DMS 273 treated with DMSO at 0.1 percent for 48 hours (cell line): ENCODE measurements at places on chromosomes 16 and 17.

GRCh38 chr17:37067555-37068111, 118.9 kb downstream of the AATF start:
- DNase-seq = no peak

- DNase-seq = no peak
Observed at GRCh38 chr17:21286066-21286770, 1.7 kb downstream of the MAP2K3 start.

GRCh38 chr17:28974451-28974850, 23.1 kb upstream of the PHF12 start:
- no peak for DNase-seq

DNA sequence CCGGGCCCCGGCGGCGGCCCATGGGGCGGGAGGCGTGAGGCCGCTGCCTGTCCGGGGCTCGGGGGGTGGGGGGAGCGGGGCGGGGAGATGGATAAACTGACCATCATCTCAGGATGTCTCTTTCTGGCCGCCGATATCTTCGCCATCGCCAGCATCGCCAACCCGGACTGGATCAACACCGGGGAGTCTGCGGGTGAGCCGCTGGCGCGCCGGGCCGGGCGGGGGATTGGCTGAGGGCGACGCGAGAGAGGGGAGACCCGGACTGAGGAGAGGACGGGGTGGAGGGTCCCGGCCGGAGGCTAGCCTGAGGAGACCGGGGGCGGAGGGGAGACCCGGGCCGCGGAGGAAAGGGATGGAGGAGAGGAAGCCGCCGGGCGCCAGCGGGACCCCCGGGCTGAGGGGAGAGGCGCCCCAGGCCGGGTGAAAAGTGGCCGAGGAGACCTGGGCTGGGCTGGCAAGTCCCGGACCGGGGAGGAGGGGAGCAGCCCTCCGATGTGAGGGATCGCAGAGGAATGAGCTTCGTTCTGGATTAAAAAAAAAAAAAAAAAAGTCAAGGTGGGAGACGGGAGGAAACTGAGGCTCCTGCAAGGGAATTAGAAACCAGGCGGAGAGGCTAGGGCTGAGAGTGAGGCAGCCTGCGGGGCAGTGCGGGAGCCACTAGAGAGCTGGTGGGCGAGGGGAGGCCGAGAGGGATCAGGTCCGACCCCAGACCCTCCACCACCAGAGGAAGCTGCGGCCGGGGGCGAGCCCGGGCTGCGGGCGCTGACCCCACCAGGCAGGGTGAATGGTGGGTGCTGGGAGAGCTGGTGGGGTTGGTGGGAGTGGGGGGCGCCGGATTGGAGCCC, 526 bp downstream of the MOSMO start:
- no peak for DNase-seq

GRCh38 chr17:59366040-59366757, 34.7 kb downstream of the YPEL2 start:
- no peak for DNase-seq

DNA sequence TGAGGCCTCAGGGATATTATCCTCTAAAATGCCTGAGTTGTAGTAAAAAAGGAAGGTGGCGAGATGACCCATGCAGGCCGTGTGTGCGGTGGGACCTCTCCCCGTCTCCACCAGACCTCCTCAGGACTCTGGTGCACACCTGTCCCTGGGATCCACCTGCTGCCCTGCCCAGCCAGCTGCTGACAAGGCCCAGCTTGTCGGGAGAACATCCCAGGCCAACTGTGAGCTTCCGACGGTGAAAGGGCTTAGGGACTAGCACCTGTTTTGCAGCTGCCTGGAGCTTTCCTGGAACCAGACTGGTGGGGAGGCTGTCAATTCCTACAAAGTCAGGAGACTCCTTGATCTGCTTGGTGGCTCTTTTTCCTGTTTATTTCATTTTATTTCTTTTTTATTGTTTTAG, 11.6 kb downstream of the IL34 start:
- DNase-seq = no peak

DNA sequence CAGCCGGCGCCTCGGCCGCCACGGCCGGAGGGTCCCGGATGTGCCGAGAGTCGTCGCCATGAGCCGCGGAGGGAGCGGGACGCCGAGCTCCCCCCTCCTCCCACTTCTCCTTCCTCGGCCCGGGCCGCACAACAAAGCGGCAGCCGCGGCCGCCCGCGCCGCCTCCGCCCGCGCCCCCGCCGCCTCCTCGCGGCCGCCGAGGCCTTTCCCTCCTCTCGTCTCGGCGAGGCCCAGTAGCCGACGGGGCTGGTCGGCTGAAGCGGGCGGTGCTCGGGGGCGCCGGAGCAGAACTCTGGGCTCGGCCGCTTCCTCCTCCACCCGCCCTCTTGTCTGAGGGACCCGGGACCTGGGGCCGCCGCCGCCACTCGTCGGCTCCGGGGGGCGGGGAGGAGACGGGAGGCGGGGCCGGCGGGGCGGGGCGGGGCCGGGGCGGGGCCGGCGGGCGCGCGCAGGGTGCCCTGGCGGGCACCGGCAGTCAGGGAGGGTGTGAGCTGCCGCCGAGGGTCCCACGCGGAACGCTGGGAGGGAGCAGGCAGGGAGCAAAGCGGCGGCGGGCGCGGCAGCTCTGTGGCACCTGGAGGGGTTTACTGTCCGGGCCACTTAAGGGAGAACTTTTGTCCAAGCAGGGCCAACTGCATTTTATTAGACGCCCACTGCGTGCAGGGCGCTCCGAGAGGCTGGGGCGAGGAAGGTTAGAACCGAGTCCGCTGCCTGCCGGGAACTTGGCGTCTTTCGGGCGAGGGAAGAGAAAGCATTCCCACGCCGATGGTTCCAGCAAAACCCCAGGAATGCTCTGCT, at the start of gene SMURF2:
SMURF2 (minus strand) TSS at position 332 of the 798 bp plus-strand sequence. CDS start 427 bp downstream, outside the sequence.
- no peak for DNase-seq

GRCh38 chr17:78694805-78695531, 87.1 kb downstream of the CYTH1 start:
- no peak for DNase-seq

DNA sequence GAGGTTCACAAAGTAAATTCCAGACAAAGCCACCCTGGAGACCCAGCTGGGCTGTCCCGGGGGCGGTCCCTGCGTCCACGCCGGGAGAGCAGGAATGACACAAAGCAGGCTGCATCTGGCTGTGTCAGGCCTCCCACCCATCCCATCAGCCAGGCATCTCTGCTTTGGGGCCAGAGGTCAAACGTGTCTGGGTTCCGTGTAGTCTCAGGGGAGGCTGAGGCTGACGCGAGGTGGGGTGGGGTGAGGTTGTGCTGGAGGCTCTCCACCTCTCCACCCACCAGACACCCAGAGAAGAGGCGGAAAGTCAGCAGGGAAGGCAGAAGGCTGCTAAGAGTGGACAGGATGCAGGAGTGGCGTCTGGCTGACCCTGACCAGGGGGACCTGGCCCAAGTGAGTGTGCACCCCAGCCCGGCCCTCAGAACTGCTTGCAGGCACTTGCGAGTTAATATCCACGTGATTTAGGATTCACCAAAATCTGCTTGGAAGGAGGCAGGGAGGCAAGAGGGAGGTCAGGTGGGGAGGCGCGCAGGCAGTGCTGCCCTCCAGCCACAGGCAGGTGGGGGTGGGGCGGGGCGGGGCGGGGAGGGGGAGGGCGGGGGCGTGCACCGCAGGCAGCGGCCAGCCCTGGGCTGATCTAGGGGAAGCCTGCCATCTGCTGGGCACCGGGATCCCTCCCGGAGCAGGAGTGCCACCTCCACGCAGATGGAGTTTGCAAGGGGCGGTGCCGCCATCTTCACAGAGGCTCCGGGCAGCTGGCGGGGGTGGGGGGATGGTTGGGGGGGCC, 44.3 kb downstream of the TBC1D16 start:
- DNase-seq = peak; percentile 69

DNA sequence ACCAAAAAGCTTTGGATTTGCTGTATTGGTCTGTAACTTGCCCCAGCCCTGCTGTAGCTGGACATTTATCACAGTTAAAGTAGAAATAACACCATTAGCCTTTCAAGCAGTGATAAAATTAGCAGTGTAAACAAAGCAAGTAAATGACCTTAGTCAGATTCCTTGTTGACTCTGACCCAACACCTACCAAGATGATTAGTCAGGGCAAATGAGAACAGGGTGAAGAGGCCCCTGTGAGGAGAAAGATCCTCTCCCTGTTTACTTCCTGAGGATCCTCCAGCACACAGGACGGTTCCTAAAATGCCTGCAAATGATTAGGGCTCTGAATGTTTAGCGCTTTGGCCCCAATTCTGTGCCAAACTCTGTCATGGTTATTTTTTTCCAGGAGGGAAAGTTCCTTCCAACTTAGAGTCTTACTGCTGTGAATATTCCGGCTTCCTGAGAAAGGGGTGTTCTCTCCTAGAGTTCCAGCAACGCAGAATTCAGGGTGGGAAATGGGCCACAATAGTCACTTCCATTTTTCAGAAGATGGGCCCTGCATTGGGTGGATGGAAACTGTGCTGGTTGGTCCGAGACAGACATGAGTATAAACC, 259.0 kb upstream of the MYOCD start:
- no peak for DNase-seq
